Activated T-cell treated with anti-CD3 and anti-CD28 coated beads, Interleukin-2, amount 50 U/mL, for 1 hour (primary cell): ENCODE measurements at places on chromosomes 4 and X.

- DNase-seq = no peak
Measured at GRCh38 chrX:27976284-27976683, 5.0 kb downstream of the DCAF8L1 start.

- DNase-seq = no peak
Measured at GRCh38 chr4:29565256-29565655, 1154.9 kb upstream of the PCDH7 start.

DNA sequence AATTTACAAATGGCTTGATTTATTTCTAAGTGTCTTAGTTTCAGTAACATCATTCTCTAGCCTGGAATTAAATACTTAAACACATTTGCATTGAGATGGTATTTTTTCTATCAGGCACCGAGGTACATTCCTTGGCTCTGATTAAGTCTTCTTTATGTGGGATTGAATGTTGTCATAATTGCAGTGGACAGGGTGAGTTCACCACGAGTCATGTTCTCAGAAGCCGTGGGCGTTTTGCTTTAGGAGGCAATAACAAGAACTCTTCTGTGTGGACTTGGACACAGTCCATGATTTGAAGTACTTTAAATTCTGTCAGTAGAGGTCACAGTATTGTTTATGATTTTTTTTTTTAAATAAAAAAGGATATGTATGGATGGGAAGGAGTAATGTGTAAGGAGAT is 57.1 kb upstream of the EFHC2 start:
- no peak for DNase-seq

GRCh38 chr4:85928775-85929591 is 430.9 kb downstream of the MAPK10 start:
- DNase-seq = no peak

GRCh38 chrX:106042296-106042695 is 3.8 kb upstream of the SERPINA7 start:
- DNase-seq = no peak

DNA sequence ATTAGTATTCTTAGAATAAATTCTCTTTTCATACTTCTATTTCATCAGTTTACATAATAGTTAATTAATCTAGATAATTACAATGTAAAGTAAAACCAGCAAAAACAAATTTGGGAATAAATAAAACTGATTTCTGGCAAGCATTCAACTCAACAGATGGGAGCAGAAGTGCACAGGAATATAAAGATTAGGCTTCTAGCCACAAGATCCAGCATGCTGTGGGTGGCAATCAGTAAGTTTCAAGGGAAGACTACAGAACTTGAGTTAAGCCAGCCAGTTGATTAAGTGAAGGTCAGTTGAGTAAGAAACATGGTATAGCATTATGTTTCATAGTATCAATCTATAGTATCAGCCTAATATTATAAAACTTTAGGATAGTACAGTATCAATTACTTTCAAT is 324.2 kb upstream of the AADAT start:
- no peak for DNase-seq

DNA sequence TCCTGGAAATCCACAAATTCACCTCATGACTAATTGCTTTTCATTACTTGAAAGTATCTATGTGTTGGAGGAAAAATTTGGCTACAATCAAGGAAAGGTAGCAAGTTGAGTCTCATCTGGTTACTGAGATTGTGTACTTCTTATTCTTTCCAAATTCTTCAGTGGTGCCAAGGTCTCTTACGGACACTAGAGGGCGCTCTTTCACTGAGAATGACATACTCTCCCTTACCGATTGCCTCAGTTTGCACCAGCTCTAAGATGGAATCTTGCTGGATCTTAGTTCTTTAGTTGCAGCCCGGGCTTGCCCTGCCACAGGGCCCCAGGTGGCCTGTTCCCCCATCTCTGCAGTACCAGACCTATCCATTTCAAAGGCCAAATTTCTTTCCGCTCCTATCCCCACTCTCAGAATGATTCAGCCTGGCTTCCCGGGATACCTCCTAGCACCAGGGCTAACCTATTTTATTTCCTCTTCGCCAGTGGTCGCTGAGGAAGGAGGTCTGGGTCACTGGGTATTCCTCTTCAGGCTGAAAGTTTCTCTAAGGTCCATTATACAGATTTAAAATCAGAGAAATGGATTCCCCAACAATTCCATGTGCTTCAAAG is 24.6 kb upstream of the GPR50 start:
- peak; percentile 26 for DNase-seq
